ENCODE measurements at places on chromosomes 1 and 21.

- no peak for DNase-seq
Measured at GRCh38 chr1:29125237-29125641, 1.5 kb upstream of the TMEM200B start.

GRCh38 chr21:24042687-24043086 is 1564.6 kb downstream of the MRPL39 start:
- DNase-seq = no peak

GRCh38 chr1:205204552-205204951 is 7.0 kb downstream of the DSTYK start:
- DNase-seq = no peak

- no peak for DNase-seq
Measured at GRCh38 chr1:206049293-206049692, 3.7 kb upstream of the RHEX start.

- no peak for DNase-seq
Measured at GRCh38 chr1:58064166-58064565, 482.4 kb downstream of the OMA1 start.

DNA sequence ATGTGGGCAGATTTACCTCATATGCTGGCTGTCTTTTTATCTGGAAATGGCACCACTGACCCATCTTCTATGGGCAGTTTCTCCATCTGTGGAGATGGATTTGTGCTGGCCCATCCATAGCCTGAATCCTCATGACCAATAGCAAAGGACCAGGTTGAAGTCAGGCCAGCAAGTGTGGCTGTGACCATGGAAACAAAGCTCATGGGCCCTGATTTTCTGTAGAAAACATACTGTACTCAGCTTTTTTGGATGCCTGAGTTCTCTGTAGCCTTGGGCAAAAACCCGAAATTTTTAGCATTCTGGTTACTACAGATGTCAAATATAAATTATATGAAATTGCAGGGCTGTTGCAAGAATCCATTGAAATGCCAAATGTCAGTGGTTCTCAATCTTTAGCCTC is 155.0 kb downstream of the PLXNA2 start:
- DNase-seq = no peak

DNA sequence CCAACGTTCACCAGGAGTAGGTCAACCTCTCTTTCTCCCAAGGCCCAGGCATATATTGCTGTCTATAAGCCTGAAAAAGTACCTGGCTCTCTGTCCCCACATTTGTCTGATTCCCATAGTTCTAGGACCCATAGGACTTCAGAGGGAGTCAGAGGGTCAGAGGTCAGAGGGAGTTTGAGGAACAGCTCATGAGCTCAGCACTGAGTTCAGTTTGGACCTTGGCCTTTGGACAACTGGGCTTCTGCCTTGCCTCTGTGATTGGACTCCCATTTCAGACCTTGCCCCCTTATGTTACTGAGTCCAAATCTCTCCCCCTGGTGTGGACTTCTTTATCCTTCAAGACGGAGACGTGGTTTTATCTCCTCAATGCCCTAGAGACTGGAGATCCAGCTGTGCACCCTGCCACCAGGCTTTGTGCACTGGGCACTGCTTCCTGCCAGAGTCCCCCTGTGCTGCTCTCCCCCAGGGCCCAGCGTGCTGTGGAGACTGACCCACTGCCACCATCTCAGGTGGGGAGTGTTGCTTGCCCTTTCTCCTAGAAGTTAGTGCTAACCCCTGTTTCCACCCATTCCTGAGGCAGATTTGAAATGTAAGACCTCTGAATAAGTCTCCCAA is 3.2 kb downstream of the CTSE start:
- no peak for DNase-seq

- no peak for DNase-seq
Measured at GRCh38 chr1:108142258-108142657, 57.9 kb downstream of the SLC25A24 start.

- no peak for DNase-seq
Measured at GRCh38 chr1:188689542-188689941, 1788.1 kb downstream of the BRINP3 start.

GRCh38 chr1:183551924-183552323 is 38.3 kb downstream of the NCF2 start:
- DNase-seq = no peak

DNA sequence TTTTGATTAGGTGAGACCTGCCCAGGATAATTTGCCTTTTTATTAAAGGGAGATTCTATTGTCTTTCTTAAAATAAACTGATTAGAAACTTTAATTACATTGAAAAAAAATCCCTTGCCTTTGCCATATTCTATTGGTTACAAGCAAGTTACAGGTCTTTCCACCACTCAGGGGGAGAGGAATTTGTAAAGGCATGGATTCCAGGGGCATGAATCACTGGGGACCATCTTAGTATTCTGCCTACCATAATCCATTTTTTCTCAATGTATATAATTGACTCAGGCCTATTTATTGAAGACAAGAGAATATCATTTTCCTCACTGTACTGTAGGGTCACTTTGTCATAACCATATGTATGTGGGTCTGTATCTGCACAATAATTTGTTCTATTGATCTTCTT is 124.3 kb upstream of the PDE4B start:
- DNase-seq = no peak

DNA sequence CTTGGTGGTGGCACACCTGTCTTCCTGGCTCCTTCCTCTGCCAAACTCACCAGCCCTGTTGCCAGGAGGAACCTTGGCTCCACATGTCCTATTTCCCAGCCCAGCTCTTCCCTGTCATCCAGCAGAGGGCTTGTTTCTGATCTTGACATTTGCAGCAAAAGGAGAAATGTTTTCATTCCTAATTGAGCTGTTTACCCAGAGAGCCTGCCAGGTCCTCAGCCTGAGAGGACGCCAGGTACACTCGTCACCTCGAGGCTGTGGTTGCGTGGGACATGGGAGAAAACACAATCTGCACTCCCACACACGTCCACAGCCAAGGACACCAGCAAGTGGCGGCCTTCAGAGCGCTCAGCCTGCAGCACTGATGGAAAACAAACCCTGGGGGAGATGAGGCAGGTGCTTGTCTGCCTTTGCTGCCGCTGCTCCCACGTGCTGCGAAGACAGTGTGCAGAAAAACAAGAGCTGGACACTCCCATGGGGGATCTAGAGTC is 132.8 kb upstream of the CD34 start:
- no peak for DNase-seq

DNA sequence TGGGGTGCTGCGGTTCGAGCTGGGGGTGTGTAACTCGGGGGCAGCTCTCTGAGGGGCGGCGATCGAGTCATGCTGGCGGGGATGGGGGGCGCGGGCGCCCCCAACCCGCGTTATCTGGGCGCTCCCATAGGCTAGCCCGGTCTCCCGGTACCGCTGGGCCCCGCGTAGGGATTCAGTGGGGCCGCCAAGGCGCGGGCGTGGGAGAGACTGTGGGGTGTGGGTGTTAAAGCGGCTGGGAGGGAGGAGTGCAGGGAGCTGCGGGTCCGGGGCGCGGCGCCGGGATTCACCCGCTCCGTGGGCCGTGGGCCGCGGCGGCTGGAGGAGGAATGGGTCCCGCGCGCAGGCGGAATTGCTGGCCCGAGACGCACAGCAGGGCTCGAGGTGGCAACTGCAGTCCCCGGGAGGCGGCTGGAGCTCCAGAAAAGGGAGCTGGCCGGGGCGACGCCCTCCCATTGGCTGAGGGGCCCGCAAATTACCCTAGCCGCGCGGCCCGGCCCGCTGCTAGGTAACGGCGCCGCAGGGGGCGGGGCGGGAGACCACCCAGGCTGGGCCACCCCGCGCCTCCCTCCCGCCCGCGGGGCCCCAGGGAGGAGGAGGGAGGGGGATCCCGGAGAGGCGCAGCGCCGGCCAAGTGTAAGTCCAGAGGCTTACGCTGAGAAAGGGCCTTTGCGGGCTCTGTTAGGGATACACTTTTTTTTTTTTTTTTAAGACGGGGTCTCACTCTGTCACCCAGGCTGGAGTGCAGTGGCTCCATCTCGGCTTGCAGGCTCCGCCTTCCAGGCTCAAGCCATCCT is at the start of gene PTCH2:
PTCH2 (minus strand) TSS at position 392 of the 794 bp plus-strand sequence; CDS start at position 71, 321 bp downstream.
- DNase-seq = no peak

GRCh38 chr1:43235451-43236121 is 34.2 kb upstream of the TMEM125 start:
- no peak for DNase-seq

- DNase-seq = no peak
Measured at GRCh38 chr1:92326681-92327080, 27.8 kb downstream of the RPAP2 start.

- DNase-seq = no peak
Measured at GRCh38 chr1:28521502-28522164, 15.8 kb downstream of the RCC1 start.

- no peak for DNase-seq
Measured at GRCh38 chr1:119510046-119510445, 3.0 kb downstream of the HSD3B1 start.

DNA sequence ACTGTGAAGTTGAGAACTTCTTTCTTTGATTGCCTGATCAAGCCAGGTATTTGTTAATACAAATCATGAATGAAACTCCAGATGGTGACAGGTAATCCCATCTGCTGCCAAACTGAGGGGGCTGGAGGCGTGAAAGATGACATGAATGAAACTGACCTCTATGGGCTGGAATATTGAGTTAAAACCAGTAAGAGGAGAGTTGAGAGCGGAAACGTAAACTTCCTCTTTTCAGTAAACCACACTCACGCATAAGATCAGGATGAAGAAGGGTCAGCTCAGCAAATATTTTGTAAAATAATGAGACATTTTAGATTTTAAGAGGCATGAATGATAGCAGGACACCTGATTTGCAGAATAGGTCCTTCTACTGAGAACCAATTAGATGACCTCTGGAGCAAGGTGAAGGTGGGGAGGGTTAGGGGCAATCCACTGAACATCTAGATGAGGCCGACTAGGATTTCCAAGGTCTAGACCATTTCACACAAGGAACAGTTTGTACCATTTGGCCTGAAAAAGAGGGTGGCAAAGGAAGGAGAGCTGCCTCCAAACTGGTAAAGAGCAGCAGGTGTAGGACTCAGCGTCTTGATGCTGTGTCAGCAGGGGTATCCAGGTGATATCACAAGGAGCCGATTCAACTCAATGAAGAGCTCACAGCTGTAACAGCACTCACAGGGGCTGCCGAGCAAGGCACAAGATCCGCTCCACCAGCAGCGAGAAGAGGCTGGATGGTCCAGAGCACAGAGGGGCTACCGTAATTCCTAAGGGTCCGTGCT is 132.6 kb downstream of the NTPCR start:
- DNase-seq = no peak

- DNase-seq = no peak
Measured at GRCh38 chr21:31922881-31923280, 50.1 kb downstream of the HUNK start.
